ENCODE measurements at places on chromosomes 4 and X.

GRCh38 chrX:132146456-132146855 lies 18.6 kb upstream of the FRMD7 start:
- no peak for DNase-seq

GRCh38 chr4:78528327-78528726 lies 23.2 kb upstream of the ANXA3 start:
- no peak for DNase-seq

DNA sequence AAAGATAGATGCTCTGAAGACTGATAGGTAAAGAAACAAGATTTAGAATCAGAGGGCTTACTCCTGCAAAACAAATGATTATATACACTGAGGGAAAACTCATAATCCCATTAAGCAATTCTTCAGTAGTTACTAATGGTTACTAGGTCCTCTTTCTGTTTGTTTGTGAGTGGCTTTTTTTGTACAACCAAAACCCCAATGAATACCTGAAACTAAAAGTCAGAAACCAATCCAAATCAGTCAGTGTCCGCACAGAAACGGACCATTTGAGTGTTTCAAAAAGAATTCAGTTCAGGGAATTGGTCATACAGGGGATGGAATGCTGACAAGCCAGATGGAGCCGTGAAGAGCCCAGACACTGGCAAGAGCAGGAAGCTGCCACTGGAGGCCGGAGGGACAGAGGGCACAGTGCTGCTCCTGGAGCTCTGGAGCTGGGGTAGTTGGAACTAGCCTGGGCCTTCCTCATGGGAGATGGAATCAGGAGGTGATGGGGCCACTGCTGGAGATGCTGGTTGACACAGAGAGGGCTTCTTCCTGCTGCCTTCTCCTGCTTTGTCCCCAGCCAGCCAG lies 31.9 kb downstream of the SETD7 start:
- DNase-seq: no peak

GRCh38 chrX:121733514-121733913 lies 686.1 kb downstream of the GLUD2 start:
- no peak for DNase-seq

- no peak for DNase-seq
Measured at GRCh38 chr4:40547789-40548132, 81.9 kb downstream of the RBM47 start.
